ENCODE measurements at places on chromosomes 11 and 22.

DNA sequence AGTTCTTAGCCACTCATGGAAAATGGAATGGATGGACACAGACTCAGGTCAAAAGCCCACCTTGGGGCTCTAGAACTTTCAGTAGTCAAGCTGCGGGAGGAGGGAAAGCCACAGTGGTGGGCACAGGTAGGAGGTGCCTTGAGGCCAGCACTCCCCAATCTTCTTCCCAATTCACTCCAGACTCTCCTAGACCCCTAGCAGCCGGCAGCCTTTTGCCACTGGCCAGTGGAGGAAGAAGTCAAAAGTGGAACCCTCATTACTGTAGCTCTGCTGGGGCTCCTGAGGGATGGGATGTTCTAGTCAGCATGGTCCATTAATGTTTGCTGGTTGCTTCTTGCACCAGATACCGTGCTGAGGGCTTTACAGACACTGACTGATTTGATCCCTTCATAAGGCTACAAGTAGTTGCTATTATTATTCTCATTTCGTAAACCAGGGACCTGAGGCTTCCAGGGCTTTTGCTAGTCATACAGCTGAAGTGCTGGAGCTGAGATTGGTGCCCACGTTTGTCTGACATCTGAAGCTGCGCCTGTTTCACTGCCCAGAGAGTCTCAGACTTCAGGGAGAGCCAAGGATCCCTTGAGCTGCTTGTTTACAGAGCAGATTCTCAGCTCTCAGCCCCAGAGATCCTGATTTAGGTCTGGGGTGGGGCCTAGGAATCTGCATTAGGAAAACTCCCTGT, 1.1 kb downstream of the UCP3 start:
- DNase-seq, result no peak

DNA sequence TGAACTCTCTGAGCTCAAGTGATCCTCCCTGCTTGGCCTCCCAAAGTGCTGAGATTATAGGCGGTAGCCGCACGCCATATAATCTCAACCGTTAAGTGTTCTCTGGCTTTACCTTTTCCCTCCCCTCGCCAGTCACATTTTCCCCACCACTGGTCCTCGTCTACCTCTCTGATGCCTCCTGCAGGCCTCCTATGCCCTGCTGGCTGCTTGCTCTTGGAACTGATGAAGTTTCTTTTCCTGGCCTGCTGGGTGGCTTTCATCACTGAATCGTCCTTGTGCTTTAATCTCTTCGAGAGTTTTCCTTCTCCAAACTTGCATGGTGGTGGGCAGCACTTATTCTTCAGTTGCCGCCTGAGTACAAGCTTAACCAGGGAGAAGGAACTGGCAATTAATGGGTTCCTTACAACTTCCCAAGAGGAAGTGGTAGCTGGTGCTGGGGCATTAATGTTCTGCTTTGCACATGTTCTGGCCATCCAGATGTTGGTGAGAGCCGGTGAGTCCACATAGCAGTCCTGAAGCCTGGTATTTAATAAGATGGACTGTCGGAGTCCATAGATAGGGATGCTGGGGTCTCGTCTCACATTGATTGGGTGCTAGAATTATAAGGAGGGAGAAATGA, 1.3 kb downstream of the C22orf31 start:
- DNase-seq, result peak; percentile 68

DNA sequence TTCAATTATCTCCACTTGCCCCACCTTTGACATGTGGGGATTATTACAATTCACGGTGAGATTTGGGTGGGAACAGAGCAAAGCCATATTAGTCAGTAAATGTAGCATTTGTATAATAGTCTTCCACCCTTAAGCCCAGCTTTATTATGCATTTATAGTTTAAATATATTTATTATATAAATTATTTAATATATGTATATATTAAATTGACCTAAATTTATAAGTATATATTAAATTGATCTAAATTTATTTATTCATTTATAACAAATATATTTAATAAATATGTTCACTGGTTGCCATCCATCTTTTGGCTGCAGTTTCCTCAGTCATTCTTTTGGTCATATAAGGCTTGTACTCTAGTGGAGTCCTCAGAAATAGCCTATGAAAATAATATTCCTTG, 23.6 kb upstream of the CHORDC1 start:
- no peak for DNase-seq

DNA sequence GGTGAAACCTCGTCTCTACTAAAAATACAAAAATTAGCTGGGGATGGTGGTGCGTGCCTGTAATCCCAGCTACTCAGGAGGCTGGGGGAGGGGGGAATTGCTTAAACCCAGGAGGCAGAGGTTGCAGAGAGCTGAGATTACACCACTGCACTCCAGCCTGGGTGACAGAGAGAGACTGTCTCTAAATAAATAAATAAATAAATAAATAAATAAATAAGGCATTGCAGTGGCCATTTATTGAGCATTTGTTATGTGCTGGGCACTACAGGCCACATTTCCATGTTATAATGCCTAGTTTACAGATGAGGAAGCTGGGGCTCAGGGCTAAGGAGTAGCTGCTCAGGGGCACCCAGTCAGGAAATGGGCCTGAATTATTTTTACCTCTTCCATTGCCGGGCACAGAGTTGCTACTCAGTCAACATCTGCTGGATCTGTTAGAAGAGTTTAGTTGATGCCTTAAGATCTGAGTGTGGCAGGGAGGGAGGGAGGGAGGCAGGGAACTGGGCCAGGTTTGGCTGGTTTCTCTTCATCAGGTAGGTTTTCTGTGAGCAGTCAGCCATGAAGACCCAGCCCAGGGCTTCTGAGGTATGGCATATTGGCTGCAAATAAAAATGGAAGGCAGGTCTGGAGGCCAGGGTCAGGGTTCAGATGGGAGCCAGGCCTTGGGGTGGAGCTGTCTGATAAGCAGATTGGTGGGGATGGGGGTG, 5.6 kb downstream of the PVALB start:
- DNase-seq, result no peak

DNA sequence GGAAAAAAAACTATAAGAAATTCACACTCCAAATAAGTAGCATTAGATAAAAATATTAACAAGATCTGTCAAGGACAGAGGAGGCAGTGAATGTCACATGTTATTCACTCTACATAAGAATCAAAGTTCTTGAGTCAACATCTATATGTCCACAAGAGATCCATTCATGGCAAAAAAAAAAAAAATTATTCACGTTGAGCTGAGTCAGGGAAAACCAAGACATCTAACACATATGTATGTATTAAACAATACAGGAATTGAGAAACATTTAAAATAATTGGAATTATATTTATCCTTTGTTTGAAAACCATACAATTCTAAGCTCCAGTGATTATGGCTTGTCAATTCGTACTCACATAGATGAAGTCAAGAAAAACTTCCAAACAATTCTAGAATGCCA, 1.3 kb downstream of the OR56A5 start:
- DNase-seq, result no peak

DNA sequence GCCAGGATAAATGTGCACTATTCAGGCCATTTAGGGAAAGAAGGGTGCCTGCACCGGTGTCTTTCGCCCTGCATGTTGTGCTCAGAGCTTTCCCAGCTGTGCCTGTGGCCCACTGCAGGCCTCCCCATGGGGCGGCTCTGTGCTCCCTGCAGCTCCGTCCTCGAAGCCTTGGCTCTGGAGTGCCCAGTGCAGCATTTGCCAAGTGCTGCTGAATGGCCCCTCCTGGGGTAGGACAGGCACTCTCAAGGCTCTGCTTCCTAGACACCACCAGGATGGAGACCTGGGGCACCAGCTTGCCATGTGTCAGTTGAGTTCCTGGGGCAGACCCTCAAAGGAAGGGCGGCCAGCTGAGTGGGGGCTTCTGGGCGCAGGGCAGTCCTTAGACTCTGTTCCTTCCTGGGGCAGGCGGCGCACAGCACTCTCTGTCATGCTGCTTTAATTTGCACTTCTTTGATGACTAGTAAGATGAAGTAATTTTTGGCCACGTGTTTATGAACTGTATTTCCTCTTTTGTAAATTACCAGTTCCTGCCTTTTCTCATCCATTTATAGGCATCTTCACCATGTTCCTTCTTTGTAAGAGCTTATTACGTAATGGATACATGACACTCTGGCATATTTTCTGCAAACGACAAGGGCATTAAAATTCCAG, 32.1 kb upstream of the GNB1L start:
- peak; percentile 99 for DNase-seq

DNA sequence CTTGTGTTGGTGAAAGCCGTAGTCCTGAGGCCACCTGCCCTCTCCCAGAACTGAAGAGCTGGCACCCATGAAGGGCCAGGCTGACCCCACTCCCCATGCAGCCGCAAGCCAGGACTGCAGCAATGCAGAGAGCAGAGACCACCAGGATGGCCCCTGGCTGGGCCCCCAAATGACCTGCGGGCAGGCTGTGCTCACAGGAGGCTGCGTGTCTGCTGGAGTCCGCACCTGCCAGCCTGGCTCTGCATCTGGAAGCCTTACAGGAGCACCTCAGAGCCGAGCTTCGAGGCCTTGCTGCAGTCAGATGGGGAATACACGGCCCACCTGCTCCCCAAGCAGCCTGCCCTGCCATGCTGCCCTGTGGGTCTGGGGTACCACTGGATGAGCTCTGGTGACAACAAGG, 1336.8 kb downstream of the TBC1D22A start:
- DNase-seq, result no peak

DNA sequence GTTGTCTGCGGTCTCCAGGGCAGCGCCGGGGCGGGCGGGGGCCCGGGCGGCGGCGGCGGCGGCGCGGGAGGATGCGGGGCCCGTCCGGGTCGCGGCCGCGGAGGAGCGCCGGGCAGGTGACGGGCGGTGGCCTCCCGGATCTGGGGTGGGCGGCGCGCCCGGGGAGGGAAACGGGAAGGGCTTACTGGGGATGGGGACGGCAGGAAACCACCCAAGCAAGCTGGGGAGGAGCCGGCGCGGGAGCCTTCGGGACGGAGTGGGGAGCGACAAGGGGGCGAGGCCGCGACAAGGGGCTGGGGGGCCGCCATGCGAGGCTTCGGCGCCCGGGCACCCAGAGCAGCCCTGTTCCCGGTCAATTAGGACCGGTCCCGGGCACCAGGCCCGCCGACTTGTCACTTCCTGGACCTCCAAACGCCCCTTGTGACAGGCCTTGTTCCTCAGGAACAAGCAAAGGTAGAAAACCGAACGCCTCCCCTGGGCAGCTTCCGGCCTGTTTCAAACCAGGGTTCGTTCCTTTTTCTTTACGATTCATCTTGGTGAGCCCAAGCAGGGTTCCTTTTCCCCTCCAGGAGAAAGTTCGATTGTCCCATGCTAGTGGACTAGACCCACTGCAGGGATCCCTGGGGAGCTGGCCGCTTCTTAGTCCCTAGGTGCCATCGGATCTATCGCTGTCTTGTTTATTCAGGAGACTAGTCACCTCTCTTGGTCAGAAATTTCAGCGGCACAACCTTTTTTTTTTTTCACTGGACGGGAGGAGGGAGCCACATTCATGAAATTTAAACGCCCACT, 492 bp downstream of the JHY start:
- DNase-seq, result no peak

DNA sequence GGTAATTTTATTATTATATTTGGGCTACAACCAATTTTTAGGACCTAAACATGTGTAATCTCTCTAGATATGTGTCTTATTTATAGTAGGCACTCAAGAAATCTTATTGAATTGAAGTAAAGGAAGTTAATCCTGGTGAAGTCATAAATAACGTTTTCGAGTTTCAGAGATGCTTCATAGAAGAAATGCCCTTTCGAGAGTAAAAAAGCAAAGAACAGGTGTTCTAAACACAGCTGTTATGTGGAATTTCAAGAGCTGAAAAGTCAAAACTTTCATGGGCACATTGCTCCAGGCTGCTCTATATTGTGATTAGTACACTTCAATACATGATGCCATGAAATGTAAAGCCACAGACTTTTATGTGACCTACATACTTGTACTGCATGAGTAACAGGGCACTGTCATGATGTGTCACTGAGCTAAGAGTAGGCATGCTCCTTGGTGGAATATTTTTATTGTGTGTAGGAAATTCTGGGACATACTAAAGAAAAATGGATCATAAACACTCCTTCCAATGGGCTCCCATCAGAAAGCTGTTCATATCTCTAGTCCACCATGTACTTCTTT, 7.2 kb upstream of the ELMOD1 start:
- DNase-seq, result no peak

DNA sequence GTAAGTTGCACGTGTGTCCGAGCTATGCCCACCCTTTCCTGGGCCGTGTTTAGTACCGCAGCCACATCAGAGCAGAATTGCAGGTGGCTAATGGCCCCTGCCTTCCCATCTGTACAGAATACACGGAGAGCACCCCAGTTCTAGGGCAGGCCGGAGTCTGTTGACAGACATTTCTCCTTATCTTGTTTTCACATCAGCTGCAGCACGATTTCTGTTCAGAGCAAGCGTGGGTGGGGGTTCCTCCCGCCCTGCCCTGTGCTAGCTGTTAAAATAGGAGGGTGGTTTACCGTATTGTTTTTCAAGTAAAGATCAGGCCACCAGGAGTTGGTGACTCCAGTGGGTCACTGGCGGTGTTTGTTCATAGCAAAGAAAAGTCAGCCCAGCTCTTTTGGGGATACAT, 41.1 kb downstream of the UBASH3B start:
- no peak for DNase-seq

DNA sequence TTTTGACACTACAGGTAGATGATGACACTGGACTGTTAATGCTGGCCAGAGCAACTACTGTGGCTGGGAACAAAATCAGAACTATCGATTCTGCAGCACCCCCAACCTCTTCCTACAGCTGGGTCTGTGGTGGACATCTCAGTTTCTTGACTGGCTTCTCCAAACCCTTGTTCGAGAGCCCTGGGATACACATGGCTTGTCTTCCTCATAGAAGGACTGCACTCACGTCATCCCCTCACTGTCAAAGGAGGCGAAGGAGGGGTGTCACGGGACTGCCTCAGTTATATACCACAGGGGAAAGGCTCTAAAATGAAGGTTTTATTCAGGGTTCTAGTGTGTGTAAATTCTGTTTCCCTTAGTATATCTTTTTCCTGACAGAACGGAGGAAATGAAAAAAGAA, 44.9 kb downstream of the PITPNB start:
- no peak for DNase-seq

DNA sequence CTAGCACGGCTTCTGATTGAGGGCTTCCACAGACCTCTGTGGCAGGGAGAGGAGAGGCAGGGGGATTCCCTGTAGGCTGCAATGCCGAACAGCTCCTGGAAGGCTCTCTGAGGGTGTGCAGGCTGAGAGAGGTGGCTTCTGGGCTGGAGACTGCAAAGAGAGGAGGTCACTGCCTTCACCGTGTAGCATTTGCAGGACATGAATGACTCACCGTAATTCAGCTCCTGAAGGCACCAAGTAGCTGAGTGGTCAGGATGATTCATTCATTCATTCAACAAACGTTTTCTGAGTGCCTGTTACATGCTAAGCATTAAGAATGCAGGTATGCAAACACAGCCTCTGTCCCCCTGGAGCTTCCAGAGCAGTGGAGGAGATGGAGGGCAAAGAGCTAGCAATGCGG, 18.0 kb upstream of the EIF3D start:
- DNase-seq, result peak; percentile 16

- no peak for DNase-seq
Observed at GRCh38 chr11:119028346-119029068, 2.2 kb downstream of the SLC37A4 start.

Measured in MV-4-11 (cell line).